ENCODE measurements at places on chromosomes 16 and 17.

DNA sequence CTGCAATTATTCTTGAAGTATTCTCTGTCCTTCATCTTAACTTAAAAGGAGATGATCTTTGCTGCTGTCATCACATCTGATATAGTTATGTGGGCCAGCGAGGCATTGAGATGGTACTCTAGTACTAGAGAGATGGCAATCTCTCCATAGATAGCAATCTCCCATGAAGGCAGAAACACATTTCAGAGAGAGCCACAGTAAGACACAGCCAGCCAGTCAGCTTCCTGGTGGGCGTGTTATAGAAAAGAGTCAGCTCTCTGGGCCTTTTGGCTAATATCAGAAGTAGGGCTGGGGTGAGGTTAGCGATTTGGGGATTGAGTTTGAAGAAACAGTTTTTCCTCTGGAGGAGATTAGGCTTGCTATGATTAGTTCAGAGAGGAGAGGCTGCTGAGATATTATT is 22.6 kb upstream of the EFCAB13 start:
- DNase-seq = no peak

DNA sequence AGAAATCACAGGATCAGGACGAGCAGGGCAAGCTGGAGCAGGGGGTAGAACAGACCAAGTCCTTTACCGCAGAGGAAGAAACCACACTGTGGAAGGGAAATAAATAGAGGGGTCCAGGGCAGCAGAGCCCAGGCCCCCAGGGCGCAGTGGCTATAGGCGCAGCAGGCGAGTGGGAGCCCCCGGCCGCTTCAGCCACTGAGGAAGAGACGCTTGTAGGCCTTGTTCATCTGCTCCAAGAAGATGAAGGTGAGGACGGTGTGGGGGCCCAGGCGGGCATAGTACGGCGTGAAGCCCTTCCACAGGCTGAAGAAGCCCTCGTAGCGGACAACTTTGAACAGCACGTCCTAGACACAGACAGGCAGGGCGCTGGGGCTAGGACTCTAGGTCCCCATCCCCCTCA is 2.3 kb downstream of the SLC25A11 start:
- no peak for DNase-seq

DNA sequence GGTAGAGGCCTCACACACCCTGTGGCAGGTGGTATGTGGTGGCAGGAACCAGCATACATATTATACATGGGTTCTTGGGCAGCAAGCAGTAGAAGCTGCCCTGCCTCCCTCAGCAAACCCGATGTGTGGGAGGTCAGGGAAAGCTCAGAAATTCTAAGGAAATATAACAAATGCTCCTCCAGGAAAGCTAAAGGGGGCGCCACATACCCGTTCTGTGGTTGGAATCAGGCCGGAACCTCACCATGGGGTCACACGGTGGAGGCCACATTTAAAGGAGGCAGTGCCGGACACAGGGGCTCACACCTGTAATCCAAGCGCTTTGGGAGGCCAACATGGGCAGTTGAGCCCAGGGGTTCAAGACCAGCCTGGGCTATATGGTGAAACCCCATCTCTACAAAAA is 12.4 kb upstream of the KATNB1 start:
- DNase-seq = no peak

GRCh38 chr16:46954562-46954961 is 18.9 kb downstream of the DNAJA2 start:
- DNase-seq = no peak

GRCh38 chr17:48336986-48337385 is 93.0 kb downstream of the SKAP1 start:
- DNase-seq = no peak

DNA sequence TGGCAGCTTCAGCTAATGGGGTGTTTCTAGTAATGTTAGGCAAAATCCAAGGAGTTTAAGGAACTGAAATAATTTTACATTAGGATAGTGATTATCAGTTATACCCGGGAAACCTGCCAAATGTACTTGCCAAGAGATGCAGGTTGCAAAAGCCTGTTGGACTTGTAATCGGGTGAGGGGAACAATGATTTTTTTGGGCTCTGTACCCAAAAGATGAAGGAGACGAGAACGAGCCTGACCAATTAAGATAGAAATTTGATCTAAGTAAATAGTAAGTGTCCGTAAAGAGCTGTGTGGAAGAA is 56.3 kb upstream of the ARL4D start:
- no peak for DNase-seq

DNA sequence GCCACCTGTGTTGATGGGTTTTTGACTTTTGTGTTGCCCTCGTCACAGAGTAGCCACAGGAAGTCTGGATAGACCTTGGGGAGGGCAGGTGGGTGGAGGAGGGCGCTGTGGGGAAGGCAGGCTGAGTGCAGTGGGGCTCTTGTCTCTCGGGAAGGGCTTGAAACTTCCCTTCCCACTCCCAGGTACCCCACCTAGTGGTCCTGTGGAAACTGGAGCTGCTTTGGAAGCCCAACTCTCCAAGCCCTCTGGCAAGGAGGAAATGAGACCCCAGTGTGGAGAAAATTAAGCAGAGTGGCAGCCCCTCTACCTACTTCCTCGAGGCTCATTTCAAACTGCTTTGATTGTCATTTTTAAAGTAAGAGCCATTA is 9.2 kb downstream of the CA5A start:
- no peak for DNase-seq

GRCh38 chr16:73956587-73957494 is 339.8 kb upstream of the PSMD7 start:
- no peak for DNase-seq

- no peak for DNase-seq
These were observed 8.8 kb downstream of the MLYCD start for GRCh38 chr16:83907631-83908250.

GRCh38 chr16:31423801-31424200 is 4.4 kb downstream of the COX6A2 start:
- no peak for DNase-seq

- DNase-seq = no peak
These were observed 2.7 kb downstream of the WDR59 start for GRCh38 chr16:74982256-74982655.

- DNase-seq = no peak
These were observed 12.1 kb downstream of the UBE2O start for GRCh38 chr17:76440751-76441362.

GRCh38 chr16:66477028-66477515 is 50.0 kb downstream of the BEAN1 start:
- no peak for DNase-seq

DNA sequence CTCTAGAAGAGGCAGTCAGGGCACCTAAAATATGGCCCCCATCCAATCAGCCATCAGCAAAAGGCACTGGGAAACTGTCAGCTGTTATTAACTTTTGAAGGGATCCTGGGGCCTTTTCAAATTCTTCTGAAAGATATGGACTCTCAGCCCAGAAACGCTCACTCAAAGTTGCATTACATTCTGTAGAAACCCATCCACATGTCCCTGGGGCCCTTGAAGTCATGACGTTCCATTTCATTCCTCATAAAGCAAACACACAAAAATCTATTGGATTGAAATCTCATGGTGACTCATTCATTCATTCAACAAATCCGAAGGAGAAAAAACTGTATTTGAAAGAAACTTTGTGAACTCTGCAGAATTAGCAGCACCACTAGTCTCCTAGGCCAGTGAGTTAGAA is 215.3 kb downstream of the C16orf95 start:
- no peak for DNase-seq

GRCh38 chr17:5718726-5719125 is 134.4 kb upstream of the NLRP1 start:
- no peak for DNase-seq

GRCh38 chr17:36949461-36949927 is 740 bp downstream of the AATF start:
- no peak for DNase-seq

- no peak for DNase-seq
These were observed 42.1 kb upstream of the DNAH17 start for GRCh38 chr17:78619334-78619733.

- DNase-seq = no peak
These were observed 1.8 kb upstream of the OR1E1 start for GRCh38 chr17:3400055-3400454.

DNA sequence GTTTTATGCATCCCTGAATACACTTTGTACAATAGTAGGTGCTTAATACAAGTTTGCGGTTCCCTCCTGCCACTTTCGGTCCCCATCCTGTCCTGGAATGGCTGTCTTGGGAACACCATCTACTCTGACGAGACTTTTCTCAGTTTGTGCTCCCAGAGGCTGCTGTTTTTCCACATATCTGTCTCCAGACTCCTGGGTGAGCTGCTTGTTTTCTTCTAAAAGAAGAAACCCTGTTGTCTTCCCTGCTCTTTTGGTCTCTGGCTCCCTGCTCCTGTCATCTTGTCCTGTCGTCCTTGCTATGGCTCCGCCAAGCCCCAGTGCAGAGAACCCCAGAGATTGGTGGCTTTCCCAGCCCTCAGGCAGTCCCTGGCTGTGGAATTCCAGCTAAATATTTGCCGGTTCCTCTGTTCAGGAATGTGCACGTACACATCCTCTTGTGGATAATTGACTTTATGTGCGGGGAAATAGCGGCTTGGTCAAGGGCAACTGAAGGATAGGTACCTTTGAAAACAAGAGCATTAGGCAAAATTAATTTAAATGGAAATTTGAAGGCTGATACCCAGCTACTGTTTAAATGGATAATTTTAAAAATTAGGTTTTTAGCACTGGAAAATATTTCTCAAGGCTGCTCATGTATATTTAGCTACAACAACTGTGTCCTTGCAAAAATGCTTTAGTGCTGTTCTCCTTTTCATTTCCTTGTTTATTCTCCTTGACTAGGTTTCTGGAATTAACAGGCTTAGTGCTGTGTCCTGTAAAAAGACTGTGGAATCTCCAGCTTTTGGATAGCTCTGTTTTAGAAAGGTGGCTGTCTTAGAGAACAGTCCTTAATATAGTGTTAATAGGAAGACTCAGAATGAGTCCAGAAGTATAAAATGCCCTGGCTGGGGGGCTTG is 50.2 kb upstream of the SLC12A3 start:
- no peak for DNase-seq

DNA sequence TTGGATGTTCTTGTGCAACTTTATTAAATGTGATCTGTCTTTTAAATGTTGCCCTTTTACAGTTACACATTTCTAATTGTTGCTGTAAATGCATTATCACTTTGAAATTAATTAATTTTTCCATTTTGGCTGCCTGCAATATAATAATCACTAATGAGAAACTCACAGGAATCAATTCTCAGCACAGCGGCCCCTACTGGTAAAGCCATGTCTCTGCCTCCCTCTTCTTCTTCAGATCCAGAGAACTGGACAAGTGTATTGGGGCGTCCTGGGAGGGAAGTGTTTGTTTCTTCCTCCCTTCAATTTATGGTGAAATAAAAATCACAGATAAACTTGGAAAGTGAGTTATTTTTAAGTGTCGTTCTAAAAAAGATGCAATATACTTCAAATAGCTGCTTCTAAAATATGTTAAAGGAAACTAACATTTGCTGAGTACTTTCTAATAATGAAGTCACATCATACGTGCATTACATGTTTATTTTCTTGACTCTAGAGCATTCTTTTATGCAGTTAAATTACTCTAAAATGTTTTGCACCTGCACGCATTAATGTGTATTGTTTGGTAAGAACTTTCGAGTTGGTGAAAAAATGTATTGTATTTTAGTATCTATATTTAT is 338.0 kb downstream of the WWOX start:
- peak; percentile 0 for DNase-seq

DNA sequence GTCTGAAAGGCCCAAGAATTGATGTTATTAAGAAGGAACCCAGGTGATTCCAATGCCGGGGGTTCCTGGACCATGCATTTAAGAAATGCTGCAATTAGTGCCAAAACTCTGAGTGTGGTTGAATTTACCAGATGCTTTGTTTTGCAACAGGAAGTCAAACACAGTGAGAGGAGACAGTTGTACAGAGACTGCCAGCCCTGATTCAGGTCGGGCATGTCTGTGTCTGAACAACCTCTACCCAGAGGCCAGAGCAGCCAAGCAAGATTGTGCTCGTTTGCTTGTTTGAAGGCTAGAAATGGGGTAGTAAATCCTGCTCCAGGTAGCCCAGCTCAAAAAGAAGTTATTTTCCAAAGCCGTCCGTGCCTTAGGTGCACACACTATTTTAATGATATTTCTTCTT is 412.4 kb upstream of the ERCC4 start:
- no peak for DNase-seq
